ENCODE measurements at places on chromosomes 16 and 17.
A peak's percentile ranks its signal among the peaks of the same experiment; 100 is the strongest.

- no peak for DNase-seq
Observed at GRCh38 chr17:45052052-45052772, 780 bp upstream of the DCAKD start.

DNA sequence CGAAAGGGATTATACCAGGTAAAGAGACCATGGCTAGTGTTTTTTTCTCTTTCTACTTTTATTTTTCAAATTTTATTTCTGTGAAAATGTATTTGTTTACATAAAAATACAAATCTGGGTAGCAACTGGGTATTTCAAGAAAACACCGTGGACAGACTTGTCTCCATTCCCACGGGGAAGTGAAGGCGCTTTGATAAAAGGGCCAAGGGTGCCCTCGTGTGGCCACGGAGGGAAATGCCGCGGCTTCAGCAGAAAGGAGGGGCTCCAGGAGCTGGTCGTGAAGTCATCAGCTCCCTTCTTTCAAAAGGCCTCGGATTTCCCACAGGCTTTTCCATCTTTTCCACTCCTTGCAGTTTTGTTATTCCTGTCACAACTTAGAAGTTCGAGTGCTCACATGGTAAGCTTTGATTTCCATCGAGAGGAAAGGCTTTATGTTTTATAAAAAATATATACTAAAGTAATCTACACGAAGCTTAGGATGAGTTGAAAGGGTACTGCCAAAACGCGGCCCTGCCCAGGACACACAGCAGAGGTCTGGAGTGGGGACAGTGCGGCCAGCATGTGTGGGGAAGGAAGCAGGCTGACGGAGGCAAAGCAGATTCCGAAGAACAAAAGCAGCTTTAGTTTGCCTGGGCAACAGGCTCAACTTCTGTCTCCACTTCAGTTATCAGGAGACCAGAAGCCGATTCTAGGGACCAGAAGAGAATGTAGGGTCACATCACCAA is 15.3 kb upstream of the MNT start:
- DNase-seq: peak; percentile 55

DNA sequence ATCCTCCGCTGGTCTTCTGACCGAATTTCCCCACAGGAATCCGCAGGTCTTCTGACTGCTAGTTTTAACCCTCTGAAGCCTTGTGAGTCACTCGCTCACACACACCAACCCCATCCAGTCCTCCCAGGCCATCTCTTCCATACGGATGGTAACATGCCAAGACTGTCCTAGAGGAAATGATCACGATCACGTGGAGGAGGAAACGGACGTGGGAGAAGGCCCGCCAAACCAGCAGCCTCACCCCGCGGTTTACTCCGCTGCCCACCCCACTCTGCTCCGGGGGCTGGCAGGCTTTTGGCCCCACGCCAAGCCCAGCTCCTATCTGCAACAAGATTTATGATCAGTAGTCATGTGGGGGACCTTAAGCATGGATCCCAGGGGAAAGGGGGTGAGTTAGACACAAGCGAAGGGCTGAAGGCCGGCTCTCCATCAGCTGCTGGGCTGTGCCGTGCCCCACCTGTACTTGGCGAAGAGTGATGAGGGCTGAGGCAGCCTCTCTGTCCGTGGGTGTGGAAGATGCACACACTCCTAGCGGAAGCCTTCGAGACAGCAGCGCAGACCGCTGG is 1.5 kb upstream of the FAAP100 start:
- DNase-seq: peak; percentile 89

GRCh38 chr16:81645925-81646324 is 133.2 kb upstream of the PLCG2 start:
- DNase-seq: no peak

GRCh38 chr17:10072556-10073425 is 125.6 kb downstream of the GAS7 start:
- DNase-seq: no peak

GRCh38 chr16:533391-534123 is 6.0 kb downstream of the CAPN15 start:
- no peak for DNase-seq

- no peak for DNase-seq
Observed at GRCh38 chr17:3510090-3510489, 34.3 kb downstream of the ASPA start.

DNA sequence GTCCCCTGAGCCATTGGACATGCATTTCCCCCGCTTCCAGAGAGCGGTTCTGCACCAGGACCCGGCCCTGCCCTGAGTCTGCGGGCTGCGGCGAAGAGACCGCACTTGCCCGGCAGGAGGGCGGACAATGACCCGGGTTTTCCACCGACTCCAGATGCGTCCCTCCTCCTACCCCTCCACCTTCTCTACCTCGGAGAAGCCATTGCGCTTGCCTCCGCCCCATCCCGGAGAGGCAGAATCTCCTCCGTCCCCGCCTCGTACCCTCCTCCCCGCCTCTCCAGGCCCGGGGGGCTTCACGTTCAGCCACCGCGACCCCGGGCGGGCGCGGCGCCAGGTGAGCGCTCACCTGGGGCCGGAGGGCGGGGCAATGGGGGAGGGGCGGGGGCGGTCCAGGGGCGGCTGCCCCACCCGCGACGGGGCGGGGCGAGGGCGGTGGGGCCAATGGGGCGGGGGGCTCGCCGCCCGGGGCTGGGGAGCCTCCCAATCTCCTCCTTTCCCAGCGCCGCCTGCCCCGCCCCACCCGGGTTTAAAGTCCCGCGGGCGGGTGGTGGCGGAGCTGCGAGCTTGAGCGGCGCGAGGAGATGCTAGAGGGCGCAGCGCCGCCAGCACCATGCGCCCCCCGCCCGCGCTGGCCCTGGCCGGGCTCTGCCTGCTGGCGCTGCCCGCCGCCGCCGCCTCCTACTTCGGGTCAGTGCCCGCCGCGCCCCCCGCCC is at the start of gene WNT9B:
Gene WNT9B, plus strand, starts transcription at position 555 of the 713 bp plus-strand sequence. Its CDS starts 56 bp downstream, at position 611.
- no peak for DNase-seq

Data from skeletal muscle cell (primary cell).